Foreskin melanocyte (primary cell): ENCODE measurements at places on chromosomes 7 and 10.
A peak's percentile ranks its signal among the peaks of the same experiment; 100 is the strongest.

GRCh38 chr10:52465202-52465601 lies 151.1 kb downstream of the DKK1 start:
- DNase-seq, result no peak

- peak; percentile 91 for DNase-seq
These were observed 38.4 kb downstream of the SLC39A12 start for GRCh38 chr10:17989908-17990767.

DNA sequence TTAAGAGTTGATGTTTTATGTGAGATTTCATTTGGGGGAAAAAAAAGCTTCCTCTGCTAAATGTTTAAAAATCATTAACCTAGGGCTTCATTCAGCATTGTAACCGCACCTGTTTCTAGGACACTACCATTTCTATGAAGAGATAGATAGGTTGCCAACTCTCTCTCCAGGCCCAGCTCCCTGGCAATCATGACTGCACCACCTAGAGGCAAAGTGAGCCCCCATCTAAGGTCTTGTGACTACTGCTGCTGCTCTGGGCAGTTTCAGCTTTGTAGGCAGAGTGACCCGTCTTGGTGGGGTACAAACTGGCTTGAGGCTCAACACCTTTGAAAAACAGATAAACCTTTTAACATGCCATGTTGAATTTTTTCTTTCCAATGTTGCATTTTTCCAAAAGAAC lies 27.3 kb upstream of the MRC1 start:
- DNase-seq, result no peak

- DNase-seq, result no peak
These were observed 172.0 kb upstream of the TNRC18 start for GRCh38 chr7:5595545-5596045.

GRCh38 chr7:81956520-81956919 lies 186.7 kb upstream of the HGF start:
- DNase-seq, result peak; percentile 31
